Left renal cortex interstitium (tissue), 4 donors: ENCODE measurements at places on chromosomes 16 and 17. TPM values are rescaled to one million over a fixed set of nuclear protein-coding genes. Genes with fewer than 3 reads are reported as not detected.
A peak's percentile ranks its signal among the peaks of the same experiment; 100 is the strongest.

DNA sequence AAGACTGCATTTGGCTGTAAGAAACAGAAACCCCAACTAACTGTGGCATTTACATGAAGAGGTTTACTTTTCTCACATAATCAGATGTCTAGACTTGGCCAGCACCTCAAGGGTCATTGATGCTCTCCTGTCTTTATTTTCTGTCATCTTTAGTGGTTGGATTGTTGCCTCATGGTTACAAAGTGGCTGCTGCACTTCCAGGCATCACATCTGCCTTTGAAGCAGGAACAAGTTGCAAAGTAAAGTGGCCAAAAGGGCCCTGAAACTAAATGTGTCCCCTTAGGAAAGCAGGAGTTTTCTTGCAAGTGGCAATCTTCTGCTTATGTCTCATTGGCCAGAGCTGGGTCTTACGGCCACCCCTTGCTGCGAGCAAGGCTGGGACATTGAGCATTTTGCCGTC is 26.5 kb upstream of the STH start:
- DNase-seq: no peak

DNA sequence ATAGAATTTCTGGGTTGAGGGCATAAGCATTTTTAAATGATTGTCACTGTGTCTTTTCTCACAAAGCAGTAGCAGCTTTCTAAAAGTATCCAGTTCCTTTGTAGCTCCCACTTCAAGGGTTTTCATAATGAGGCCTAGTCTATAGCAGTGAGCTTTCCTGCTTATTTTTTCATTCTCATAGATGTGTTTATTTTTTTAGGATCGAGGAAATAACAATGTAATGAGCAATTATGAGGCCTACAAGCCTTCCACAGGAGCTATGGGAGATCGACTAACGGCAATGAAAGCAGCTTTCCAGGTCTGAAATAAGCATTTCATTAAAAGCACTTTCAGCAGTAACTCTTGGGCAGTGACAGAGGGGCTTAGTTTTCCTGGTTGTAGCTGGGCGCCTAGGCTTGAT is 10.6 kb upstream of the PSMC5 start:
- no peak for DNase-seq

GRCh38 chr17:7717756-7718350 is 309 bp downstream of the DNAH2 start:
- DNase-seq: no peak

- DNase-seq: no peak
These were observed 5.6 kb downstream of the CASKIN2 start for GRCh38 chr17:75509528-75510258.

GRCh38 chr17:60167065-60167741 is 17.4 kb downstream of the CA4 start:
- DNase-seq: no peak

DNA sequence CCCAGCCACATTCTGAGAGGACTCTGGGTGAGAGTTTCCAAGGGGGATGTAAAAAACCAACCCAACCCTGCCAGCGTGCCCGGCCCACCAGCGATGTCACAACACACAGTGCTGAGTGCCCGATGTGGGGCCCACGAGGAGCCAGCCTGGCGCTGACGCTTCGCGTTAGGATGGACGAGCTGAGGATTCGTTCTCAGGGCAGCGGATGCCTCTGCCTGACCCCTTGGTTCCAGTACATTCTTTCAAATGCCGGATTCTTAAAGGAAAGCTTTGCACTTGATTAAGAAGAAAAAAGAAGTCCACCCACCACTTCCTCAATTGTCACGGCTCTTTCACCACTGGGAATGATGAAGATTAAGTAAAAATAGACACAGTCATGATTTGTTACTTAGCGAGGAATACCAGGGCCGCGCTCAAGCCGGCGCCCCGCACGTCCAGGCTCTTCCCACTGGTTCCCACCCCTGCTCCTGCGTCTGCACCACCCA is 79.4 kb downstream of the IRF8 start:
- no peak for DNase-seq

DNA sequence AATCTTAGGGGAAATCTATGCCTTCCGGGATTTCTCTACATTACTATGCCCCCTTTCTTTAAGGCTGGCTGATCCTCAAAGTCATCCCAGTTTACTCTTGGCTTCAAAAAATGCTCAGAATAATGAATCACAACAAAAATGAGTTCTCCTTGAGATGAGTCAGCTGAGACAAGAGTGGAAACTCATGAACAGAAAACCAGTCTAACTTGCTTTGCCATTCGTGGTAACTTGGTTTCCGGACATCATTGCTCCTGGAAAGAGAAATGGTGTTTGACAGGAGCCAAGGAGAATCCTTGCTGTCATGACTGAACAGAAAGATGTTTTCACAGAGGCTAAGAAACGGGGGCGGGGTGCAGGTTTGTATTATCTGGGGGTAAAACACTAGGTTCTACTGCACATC is 435.6 kb upstream of the DYNLRB2 start:
- no peak for DNase-seq

DNA sequence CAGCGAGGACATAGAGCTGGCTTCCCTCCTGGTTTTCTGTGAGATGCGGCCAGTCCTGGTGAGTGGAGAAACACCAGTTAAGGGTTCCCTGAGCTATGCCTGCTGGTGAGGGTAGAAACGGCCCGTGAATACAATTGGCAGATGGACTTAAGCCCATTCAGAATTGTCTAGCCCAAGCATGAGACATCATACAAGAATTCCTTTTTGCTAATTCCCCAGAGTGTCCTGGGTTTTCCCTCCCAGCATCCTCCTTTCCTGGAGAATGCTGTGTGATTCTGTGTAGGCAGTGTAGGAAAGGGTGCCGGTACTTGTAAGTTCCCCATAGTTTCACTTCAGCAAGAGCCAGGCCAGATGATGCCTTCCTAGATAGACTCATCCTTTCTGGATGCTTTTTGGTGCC is 65.1 kb downstream of the SDR42E1 start:
- DNase-seq: no peak

DNA sequence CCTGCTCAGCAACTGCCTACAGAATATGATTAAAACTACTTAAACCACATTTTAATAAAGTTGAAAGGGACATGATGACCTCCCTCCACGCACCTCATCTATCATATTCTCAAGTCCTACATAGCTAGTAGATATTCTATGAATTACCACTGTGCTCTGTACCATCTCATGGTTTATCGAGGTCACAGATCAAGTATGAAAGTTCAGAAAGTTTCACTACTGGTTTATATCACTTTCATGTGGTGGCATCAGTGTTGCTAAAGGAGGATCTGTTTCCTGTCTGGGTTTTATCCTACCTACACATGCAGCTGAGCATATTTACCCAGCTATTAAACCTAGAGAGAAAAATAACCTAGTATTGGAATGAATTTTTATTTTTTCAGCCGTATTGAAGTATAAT is 214.9 kb upstream of the MON1B start:
- DNase-seq: no peak

DNA sequence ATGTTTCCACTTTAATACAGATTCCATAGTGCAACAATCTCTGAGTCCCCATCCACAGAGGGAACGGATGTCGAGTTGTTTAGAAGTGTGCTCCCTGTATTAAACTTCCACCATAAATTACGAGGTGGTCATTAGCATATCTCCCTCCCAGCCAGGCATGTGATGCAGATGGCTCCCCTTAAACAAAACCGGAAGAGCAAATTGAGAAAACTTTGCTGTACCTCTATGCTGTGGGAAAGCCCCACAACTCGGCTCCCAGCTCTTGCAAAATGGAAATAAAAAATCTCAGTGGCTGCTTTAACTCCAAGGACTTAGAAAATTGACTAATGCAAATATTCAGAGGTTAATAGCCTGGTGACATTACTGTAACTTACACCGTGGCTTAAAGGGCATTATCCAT is 290.9 kb downstream of the MAF start:
- DNase-seq: no peak

- DNase-seq: no peak
These were observed 19.4 kb downstream of the CEP295NL start for GRCh38 chr17:78883533-78884131.

GRCh38 chr17:12028611-12029010 is 7.9 kb downstream of the MAP2K4 start:
- DNase-seq: no peak

DNA sequence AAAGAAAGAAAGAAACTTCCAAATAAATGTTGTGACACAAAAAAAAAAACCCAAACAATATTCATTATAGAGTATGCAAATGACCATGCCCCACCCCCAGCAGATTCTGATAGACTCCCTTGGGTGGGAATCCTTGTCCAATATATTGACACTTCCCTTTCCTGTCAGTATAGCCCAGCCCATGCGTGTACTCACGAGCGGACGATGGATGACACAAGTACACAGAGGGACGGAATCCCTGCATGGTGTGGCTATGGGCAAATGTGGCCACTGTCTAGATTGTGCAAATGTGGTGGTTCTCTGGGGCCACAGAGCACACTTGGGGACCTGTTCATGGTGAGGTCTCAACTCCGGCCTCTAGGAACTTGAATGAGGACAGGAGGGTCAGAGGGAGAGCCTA is 3.1 kb downstream of the RAB37 start:
- DNase-seq: no peak

- no peak for DNase-seq
These were observed 195.1 kb downstream of the CDRT15L2 start for GRCh38 chr17:20774472-20775135.

DNA sequence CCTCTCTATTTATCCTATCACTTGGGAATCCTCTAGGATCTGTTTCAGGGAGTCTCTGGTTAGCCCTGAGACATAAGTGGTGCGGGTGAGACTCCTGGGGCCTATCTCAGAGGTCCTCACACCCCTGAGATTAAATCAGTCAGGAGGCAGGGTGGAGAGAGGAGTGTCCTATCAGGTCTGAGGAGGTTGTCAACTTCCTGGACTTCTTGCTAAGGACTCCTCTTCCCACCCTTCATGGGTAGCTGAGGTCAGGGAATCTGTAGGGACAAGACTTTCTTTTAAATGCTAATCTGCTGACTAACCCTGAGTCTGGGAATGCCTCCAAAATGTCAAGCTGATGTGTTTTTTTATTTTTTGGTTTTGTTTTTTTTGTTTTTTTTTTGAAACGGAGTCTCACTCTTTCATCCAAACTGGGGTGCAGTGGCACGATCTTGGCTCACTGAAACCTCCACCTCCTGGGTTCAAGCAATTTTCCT is 6.6 kb upstream of the ARMC5 start:
- no peak for DNase-seq

DNA sequence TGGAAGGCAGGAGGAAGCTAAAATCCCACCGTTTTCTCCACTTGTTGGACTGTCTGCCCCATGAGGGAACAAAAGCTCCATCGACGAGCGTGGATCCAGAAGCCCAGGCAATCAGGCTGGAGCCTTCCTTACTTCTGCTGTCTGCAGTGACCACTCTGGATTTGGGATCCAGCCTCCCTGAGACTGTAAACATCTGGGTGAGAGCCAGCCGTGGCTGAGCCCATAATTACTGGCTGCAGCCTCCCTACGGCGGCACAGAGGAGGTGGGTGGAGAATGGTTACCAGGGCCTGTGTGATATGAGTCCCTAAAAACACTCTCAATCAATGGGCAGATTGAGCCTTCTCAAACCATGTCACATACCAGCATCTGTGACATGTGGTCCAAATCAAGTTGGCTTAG is 158.2 kb downstream of the FOXL1 start:
- no peak for DNase-seq

- no peak for DNase-seq
These were observed 224.2 kb downstream of the CBLN1 start for GRCh38 chr16:49057391-49057790.

- no peak for DNase-seq
These were observed 3.7 kb downstream of the MSLN start for GRCh38 chr16:764184-764750.

- no peak for DNase-seq
These were observed 42.9 kb upstream of the NFAT5 start for GRCh38 chr16:69522732-69523404.

DNA sequence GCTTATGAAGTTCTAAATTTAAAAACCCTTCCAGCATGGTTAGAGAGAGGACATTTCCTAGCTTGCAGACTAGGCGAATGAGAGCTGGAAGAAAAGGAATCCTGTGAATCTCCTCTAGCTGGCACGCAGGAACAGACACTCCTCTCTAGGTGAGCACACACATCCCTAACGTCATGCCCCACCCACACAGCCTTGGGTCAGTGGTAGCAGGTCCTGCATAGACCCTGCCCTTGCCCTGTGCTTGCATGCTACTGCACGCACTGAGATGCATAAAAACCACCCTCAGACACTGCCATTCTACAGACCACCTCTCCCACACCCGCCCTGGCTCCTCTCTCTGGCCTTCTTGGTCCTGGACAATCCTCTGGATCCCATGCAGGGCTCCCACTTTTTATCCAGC is 23.5 kb downstream of the CES1 start:
- no peak for DNase-seq

GRCh38 chr17:38753071-38753506 is 548 bp downstream of the PSMB3 start:
- DNase-seq: no peak

DNA sequence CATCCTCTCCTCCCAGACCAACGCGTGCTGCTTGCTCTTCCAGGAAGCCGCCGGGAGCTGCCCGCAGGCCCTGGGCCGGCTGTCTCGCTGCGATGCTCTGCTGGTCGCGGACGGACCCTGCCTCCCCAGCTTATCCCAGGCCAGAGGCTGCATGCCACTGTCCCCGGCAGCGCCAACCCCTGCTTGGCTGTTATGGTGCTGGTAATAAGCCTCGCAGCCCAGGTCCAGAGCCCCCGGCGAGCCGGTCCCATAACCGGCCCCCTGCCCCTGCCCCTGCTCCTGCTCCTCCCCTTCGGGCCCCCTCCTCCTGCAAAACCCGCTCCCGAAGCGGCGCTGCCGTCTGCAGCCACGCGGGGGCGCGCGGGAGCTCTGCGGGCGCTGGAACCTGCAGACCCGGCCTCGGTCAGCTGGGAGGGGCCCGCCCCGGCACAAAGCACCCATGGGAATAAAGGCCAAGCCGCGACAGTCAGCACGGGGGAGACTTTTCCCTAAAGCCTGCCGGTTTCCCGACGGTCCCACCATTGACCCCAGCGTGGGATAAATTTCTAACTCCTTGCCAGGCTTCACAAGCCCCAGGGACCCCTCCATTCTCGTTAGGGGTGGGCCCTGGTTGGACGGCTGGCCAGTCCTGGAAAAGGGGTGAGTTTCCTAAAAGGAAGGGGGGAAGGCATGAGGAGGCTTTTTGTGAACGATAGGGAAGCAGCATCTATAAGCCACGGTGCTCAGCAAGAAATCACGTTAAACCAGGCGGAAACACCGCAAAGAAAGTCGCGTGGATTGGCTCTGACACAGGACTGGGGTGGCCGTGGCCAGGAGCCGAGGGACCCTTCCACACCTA is 11.2 kb downstream of the ENPP7 start:
- peak; percentile 65 for DNase-seq

C16orf74 gene
- polyA plus RNA-seq: 3.5 TPM

TBC1D3H gene
- not detected for polyA plus RNA-seq

CMTM2 gene
- 0.31 TPM for polyA plus RNA-seq

INCA1 gene
- polyA plus RNA-seq: 9.9 TPM

FBXW10 gene
- 1.0 TPM for polyA plus RNA-seq

FBXW10B gene
- 1.1 TPM for polyA plus RNA-seq

MT1H gene
- polyA plus RNA-seq: 58.4 TPM

DNASE1L2 gene
- polyA plus RNA-seq: 1.3 TPM

UNK gene
- polyA plus RNA-seq: 32.5 TPM

KRT31 gene
- not detected for polyA plus RNA-seq

CDH1 gene
- 101 TPM for polyA plus RNA-seq

ERBB2 gene
- polyA plus RNA-seq: 226 TPM

KPNA2 gene
- polyA plus RNA-seq: 120 TPM

ARL5C gene
- 0.22 TPM for polyA plus RNA-seq

ITGA2B gene
- 9.1 TPM for polyA plus RNA-seq

KRT33B gene
- polyA plus RNA-seq: not detected
